ENCODE measurements at places on chromosomes 13 and 19.

GRCh38 chr13:110327051-110327721, 20.1 kb downstream of the COL4A2 start:
- no peak for DNase-seq

DNA sequence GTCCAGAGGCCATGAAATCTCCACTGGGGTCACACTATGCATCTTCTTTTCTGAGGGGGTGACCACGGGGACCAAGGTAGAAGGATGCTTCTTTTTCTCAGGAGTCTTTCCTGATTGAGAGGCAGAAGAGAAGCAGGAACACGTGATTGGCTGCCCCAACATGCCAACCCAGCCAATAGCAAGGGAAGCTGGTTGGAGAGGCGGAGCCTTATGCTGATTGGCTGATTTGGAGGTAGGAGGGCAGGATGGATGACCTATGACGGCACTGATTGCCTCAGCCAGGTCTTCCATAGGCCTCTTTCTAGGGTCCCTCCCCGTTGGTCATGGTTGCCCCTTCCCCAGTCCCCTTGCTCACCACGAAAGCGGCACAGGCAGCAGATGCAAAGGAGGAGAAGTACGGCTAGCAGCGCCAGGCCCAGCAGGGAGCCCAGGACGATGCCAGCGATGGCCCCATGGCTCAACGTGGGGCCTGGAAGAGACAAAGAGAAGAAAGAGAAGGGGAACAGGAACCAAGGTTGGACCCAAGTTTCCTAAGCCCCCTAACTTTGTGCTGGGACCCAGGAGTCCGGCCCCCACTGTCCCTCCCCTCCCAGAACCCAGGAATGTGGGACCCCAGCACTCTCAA, 8.0 kb downstream of the VSIG10L start:
- no peak for DNase-seq

- no peak for DNase-seq
Observed at GRCh38 chr13:41609828-41610227, 152.5 kb downstream of the RGCC start.

- no peak for DNase-seq
Observed at GRCh38 chr19:49677231-49677900, at the start of gene PRMT1. PRMT1 (plus strand) TSS chr19:49677271; CDS start chr19:49677281, 10 bp downstream.
